ENCODE measurements at places on chromosomes 6 and 20.

DNA sequence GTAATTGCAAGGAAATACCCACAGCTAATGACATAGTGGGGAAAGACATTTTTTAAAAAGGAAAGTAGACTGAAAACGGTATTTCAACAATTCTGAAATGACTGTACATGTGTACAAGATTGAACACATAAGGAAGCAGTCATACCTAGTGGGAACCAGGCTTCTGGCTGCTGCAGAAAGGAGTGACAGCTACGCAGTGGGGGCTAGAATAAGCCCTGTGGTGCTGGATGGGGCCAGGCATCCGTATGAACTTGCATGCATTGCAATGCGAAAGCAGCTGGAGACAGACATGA lies 54.9 kb upstream of the GPR31 start:
- no peak for DNase-seq

- DNase-seq: no peak
Measured at GRCh38 chr6:72287801-72288200, 334.1 kb upstream of the KCNQ5 start.

- DNase-seq: no peak
Measured at GRCh38 chr6:95321126-95321525, 256.2 kb upstream of the MANEA start.

DNA sequence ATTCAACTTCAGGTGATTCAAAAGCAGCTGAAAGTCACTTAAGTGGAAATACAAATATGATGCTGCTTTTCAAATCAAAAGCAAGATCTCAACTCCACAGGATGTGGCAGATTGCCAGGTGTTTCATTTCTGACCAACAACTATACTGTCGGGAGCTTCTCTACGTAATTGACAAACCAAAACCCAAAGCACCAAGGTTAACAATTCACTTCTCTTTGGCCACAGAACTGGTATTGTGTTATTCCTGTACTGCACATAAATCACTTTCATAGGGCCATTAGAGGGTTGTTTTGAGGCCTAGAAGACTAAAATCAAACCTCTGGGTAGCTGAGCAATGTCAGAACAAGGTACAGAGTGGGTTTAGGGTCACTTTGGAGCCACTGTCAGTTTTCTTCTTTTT lies 169.7 kb downstream of the HAO1 start:
- peak; percentile 15 for DNase-seq
